ENCODE measurements at places on chromosomes 2 and 18.

- DNase-seq: peak; percentile 95
Observed at GRCh38 chr2:9770308-9771100, 72.8 kb upstream of the TAF1B start.

GRCh38 chr2:62196278-62196901 lies 475 bp downstream of the B3GNT2 start:
- peak; percentile 38 for DNase-seq

DNA sequence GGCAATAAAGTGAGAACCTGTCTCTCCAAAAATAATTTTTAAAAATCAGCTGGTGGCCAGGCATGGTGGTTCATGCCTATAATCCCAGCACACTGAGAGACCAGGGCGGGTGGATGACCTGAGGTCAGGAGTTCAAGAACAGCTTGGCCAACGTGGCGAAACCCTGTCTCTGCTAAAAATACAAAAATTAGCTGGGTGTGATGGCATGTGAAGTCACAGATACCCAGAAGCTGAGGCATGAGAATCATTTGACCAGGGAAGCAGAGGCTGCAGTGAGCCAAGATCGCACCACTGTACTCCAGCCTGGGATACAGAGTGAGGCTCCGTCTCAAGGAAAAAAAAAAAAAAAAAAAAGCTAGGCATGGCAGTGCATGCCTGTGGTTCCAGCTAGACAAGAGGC lies 7.4 kb upstream of the GPR75 start:
- no peak for DNase-seq

DNA sequence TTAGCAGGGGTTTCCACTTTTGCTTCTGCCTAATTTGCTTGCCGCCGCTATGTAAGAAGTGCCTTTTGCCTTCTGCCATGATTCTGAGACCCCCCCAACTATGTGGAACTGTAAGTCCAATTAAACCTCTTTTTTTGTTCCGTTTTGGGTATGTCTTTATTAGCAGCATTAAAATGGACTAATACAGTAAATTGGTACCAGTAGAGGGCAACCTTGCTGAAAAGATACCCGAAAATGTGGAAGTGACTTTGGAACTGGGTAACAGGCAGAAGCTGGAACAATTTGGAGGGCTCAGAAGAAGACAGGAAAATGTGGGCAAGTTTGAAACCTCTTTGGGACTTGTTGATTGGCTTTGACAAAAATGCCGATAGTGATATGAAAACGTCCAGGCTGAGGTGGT lies 216.1 kb upstream of the FSIP2 start:
- DNase-seq: no peak

GRCh38 chr18:36770315-36770946 lies 58.4 kb downstream of the TPGS2 start:
- no peak for DNase-seq

DNA sequence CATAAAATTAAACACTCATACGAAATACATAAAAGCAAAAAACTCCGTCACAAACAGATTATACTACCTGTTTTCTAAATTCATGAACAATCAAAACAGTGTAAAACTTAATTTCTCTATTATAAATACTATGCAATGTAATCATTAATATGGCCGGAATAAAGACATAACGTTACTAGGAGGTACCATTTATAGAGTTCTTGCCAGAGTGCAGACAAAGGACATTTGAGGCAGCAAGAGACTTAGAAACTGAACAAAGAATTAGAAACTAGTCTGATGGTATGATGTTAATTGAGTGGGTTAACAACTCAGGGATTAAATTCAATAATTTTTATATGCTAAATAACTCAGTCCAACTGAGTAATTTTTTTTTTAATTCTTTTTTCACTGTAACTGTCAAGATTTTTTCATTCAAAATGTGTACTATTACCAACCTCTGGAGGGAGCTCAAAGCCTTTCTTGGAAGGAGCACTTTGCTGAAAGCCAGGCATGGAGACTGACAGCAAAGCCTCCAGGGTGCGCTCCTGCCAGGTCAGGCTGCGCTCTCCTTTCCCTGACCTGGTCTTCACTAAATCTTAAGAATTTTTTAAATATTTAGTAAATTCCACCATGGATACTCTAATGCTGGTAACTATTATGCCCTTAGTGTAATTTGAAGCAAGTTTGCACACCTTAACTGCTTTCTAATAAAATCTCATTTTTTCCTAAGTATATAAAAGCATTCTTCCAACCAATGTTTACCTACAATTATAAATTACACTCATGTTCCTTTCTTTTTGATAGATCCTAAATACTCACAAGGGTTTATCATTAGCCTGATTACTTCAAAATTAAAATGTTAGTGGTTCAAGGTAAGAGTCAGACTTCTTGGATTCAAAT lies 34.1 kb downstream of the WDR35 start:
- DNase-seq: peak; percentile 34

DNA sequence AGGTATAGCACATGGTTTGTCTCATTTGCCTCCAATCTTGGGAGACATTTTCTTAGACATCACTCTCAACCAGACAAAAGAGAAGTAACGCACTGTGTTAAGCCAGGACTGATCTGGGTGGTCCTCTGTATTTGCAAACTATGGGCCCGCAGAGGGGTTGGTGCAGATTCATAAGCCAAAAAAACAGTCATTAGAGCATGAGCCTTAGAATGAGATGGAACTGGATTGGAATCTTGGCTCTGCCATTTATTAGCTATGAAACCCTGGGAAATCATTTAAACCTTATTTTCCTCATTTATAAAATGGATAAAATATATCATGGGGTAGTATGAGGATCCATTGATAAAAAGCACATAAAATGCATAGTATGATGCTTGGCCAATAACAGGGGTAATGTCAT lies 213.5 kb upstream of the APCDD1 start:
- no peak for DNase-seq

DNA sequence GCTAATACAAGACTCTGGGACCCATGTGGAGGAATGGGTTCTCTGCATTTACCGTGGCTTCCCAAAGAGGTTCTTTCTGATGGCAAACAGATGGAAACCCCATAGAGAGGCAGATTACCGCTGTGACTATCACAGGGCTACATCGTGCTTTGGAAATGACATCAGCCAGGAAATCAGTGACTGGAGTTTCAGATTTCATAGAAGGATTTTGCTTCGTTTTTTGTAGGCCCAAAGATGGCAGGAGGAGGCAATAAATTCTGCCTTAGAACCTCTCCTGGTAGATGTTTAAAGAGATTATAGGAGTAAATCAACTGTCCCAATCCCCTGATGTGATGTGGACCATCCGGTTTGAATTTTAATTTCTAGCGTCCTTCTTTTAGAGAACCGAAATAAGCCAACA lies 214.1 kb downstream of the AGPS start:
- DNase-seq: no peak

GRCh38 chr18:9792565-9793245 lies 84.6 kb downstream of the RAB31 start:
- no peak for DNase-seq

- DNase-seq: no peak
Observed at GRCh38 chr2:42298132-42298531, 62.9 kb downstream of the COX7A2L start.

DNA sequence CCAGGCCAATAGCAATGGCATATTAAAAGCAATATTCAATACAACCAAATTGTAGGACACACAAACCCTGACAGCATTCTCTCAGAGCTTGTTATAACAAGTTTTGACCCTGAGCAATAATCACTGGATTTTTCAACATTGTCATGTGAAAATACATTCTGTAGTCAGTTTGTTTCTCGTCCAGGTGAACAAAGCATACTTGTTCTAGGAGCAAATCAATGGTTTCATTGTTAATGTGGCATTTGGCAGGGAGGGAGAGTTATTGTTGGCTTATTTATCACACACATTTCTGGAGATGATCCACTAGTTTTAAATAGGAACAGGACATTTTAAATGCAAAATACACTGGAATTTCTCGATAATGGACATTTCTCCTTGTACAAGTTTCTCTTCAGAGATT lies 69.9 kb upstream of the L3MBTL4 start:
- DNase-seq: no peak

- DNase-seq: no peak
Observed at GRCh38 chr2:76082509-76082908, 371.8 kb upstream of the GCFC2 start.

DNA sequence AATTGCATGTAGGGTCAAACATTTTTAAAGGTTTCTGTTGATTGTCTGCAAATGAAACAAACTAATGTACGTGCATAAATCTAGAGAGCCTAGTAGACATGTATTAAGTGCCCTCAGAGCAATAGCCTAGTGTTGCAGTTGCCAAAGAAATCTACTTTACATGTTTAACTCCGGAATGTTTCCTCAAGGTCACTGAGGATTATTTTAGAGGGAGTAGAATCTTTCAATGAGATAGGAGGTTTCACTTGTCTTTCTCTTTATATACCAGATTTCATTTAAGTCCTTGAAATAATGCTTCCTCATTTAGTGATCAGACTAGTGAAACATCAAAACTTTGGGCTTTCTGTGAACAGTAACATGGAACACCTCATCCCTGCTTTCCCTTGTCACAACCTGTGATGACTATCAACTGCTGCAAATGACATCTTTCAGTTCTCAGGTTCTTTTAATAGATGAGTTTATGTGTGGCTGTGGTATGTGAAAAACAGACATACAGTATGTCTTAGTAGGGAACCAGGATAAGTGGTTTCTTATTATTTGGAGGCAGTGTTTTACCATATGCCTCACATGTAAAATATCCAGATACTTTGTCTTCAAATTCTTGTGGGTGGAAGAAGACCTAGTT lies 5.5 kb downstream of the UBE2E3 start:
- no peak for DNase-seq

- no peak for DNase-seq
Observed at GRCh38 chr2:79792090-79792489, 279.2 kb downstream of the CTNNA2 start.

GRCh38 chr18:52624702-52625101 lies 284.7 kb downstream of the DCC start:
- DNase-seq: no peak

GRCh38 chr2:64985447-64985846 lies 3.8 kb upstream of the SLC1A4 start:
- DNase-seq: no peak

DNA sequence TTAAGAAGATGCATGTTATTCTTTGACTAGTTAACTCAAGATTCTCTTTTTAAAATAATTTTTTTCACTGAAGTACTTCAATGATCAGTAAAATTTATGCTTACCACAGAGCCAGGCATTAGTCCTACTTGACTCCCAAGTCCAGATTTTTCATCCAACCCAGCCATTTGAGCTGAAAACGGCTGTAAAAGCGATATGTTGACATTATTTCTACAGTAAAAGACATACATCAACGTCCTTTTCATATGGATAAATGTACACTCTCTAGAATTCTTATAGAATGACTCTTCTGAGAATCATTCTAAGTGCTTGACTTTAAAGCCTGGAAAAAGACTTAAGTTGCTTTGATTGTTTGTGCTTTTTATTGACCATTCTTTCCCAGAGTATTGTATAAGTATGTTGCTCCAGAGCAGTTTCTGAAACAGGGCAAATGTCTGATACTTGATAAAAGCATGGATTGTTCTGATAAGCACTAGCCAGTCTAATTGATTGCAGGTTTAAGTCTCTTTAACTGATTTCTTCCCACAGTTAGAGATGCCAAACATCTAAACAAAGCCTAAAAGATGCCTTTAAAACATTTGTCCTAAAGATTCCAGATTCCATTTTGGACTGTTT lies 90.9 kb downstream of the COL5A2 start:
- no peak for DNase-seq

- DNase-seq: no peak
Observed at GRCh38 chr2:160561551-160562295, 68.1 kb upstream of the RBMS1 start.

GRCh38 chr2:55062754-55063153 lies 12.5 kb upstream of the RTN4 start:
- DNase-seq: no peak

GRCh38 chr18:703213-703967 lies 9.0 kb downstream of the ENOSF1 start:
- DNase-seq: no peak

- no peak for DNase-seq
Observed at GRCh38 chr2:82538590-82539279, 1920.3 kb downstream of the SUCLG1 start.

GRCh38 chr2:160564591-160564990 lies 71.0 kb upstream of the RBMS1 start:
- no peak for DNase-seq

DNA sequence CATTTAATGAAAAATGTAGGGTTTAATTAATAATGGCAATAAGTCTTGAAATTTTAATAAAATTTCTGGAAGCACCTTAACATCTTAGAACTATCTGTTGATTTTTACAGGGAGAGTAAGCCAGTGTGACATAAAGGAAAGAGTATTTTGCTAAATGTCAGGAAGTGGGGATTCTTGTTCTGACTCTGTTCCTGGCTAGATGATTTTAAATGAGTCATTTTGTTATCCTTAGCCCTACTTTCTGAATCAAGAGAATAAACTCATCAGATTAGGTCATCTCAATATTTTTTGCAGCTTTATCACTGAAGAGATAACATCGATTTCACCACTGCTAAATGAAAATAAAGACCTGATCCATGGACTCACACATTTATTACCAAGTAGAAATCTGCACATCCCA lies 377.5 kb upstream of the CYRIA start:
- DNase-seq: no peak

DNA sequence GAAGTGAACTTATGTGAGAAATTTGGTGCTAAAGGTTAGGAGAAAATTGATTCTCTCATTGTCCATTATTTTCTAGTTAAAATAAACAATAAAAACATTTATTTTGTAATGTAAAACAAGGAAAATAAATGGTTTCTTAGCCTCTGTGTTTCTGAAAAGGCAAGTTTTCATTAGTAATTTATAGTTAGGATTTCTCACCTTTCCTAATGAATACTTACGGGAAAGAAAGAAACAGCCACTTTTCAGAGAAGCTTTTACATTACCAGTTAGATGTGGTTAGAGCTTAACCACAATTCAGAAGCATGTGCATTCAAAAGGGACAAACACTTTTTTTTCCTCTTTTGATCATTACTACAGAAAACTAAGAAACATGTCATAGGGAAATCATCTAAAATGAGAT lies 18.8 kb downstream of the NEMP2 start:
- DNase-seq: no peak

- DNase-seq: no peak
Observed at GRCh38 chr18:79400091-79400590, 4.4 kb downstream of the NFATC1 start.

- DNase-seq: no peak
Observed at GRCh38 chr18:23580677-23581367, 5.5 kb downstream of the NPC1 start.

DNA sequence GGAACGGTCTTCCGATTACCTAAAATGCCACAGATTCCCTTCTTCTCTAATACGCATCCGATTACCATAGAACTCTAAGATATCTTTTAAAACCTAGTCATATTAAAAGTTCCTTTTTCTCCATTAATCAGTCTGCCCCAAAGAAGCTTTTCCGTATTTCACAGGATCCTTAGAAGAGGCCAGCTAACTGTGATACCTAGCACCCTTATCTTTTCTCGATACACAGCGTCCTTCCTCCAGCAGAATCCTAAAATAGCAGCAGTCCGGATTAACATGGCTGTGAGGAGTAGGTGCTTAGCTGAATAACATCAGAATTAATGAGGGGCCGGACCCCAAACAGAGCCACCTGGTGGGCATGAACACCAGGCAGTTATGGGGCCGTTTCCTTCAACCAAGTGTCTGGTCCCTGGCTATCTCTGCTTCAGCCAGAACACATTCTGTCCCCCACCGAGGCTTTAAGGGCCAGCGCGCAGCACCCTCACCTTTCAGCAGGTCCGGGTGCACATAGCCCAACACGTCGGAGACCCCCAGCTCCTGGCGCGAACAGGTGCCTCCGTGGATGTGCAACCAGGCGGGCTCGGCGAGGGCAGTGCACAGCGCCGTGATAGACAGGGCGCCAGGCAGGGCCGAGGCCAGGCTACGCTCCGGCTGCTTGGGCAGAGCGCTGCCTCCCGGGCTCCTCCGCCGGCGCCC lies 995 bp downstream of the TMEM127 start:
- DNase-seq: no peak

Data from posterior cingulate gyrus (tissue), 11 donors.